ENCODE measurements at places on chromosomes 7 and 10. TPM values are rescaled to one million over a fixed set of nuclear protein-coding genes. Genes with fewer than 3 reads are reported as not detected.

DNA sequence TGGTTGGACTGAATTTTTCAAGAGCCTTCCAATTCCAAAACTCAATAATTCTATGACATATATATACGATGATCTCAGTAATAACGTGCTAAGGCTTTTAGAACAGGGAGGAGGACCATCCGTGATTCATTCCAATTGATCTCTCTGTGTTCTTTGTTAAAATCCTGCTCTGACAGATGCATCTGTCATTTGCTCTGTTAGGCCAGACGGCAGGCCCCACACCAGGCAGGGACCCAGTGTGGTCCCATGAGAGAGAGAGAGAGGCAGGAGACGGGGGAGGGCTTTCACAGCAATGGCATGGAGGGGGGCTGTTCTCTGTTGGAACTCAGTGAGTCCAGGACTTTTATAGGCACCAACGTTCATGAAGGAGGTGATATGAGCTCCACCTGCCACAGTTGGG, 160.0 kb upstream of the INSYN2A start:
- no peak for DNase-seq

GRCh38 chr7:1301054-1301881, 68.6 kb downstream of the UNCX start:
- no peak for DNase-seq

DNA sequence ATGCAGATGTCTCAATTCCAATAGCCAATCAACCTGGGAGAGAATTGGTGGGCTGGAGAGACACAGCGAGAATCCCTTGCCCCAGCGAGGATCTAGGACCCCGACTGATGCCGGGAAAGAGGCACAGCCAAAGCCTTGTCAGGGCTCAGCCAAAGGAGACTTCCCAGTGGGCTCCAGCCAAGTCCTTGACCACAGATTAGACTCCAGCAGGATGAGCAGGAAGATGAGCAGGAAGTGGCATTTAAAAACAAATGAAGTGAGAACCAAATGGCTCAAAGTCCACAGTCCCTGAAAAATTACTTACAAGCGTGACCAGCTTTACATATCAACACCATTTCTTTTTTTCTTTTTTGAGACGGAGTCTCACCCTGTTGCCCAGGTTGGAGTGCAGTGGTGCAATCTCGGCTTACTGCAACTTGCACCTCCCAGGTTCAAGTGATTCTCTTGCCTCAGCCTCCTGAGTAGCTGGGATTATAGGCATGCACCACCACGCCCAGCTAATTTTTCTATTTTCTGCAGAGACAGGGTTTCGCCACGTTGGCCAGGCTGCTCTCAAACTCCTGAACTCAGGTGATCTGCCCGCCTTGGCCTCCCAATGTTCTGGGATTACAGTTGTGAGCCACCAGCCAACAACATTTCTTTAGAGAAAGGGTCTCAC, 40.2 kb downstream of the CTBP2 start:
- no peak for DNase-seq

Gene PROSER2
- total RNA-seq, result 1.7 TPM

- DNase-seq, result no peak
Measured at GRCh38 chr7:122261016-122261415, 43.5 kb downstream of the FEZF1 start.

Gene TMEM236
- total RNA-seq, result 0.16 TPM

DNA sequence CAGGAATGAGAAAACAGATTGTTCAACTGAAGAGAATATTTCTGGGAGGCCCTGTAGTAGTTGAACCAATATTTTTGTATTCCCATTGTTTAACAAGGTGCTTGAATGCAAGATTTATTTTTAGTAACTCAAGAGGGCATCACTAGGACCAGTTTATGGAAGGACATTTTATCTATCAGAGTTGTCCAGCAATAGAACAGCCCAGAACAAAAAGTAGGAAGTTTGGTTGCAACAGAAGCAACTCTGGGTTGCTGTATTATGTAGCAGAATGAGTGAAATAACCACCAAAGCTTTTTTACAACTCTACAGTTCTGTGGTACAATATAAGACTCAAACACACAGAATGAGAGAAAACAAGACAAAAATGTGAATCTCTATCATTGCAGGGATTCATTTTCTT, 34.7 kb downstream of the CPED1 start:
- DNase-seq, result no peak
